ENCODE measurements at places on chromosomes 1 and 21.

GRCh38 chr1:160366731-160367515, at the start of gene NHLH1:
TSS of gene NHLH1 (plus strand) at chr1:160367071. CDS start at chr1:160370732, 3,661 bp downstream.
- DNase-seq, result no peak

GRCh38 chr1:87148661-87149060, 180.0 kb upstream of the LMO4 start:
- no peak for DNase-seq

DNA sequence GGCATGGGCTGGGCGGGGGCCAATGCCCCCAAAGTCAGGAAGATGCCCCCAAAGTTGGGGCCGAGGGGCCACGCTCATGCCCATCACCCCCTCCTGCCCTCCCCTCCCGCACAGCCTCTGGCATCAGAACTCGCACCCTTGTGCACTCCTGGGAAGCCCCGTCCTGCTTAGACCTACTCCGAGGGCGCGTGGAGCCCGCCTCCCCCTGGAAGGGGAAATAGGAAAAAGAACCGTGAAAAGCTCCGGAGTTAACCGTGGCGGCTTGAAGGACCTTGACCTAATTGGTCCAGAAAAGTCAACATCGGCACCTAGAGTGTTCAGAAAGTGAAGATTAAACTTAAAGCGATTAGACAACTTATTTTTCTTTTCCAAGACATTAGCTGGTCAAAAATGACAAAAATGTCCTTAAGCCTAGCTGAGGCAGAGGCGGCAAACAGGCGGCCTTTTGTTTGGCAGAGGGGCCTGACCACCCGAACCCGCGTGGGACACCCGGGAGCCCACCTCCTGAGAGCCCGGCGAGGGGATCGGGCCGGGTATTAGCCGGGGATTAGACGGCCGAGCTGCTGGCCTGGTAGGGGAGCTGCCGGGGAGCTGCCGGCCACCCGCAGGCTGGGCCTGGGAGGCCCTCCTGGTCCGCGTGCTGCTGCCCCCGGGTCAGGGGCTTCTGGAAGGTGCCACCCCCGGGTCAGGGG, 65.5 kb downstream of the PRDM16 start:
- DNase-seq, result no peak

- DNase-seq, result no peak
Observed at GRCh38 chr1:97207868-97208267, 486.3 kb downstream of the PTBP2 start.

DNA sequence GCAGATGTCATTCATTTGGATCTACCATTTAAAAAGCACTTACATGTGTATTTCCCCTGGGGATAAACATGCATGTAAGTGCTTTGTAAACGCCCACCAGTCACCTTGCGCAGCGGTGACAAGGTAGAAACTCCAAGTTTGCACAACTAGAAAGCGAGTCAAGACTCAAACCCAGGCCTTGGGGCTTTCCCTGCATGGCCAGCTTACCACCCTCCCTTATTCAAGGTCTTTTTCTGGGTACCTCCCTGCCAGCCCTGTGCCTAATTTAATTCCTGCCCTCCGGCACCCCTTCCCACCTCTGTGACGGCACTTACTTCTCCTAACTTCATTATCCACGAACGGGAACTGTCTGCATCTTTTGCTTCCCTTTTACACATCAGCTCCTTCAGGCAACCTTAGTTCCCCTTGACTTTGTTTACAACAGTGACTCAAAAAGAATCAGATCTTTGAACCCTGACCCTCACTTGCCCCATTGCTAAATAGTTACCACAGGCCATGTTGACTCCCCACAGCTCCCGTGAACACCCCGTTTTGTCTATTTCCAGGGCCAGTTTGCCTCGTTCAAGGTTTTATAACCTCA, 138.3 kb upstream of the ETS2 start:
- DNase-seq, result no peak

GRCh38 chr21:42905195-42905594, 12.1 kb downstream of the NDUFV3 start:
- no peak for DNase-seq

GRCh38 chr1:75475696-75476095, 135.2 kb downstream of the SLC44A5 start:
- no peak for DNase-seq

GRCh38 chr1:62494137-62494536, 57.3 kb downstream of the USP1 start:
- no peak for DNase-seq

- DNase-seq, result no peak
Observed at GRCh38 chr1:214445831-214446614, 105.4 kb downstream of the PTPN14 start.

GRCh38 chr1:179127163-179127895, 45.5 kb downstream of the TOR3A start:
- no peak for DNase-seq

GRCh38 chr1:220235462-220235861, 36.8 kb downstream of the RAB3GAP2 start:
- DNase-seq, result no peak

DNA sequence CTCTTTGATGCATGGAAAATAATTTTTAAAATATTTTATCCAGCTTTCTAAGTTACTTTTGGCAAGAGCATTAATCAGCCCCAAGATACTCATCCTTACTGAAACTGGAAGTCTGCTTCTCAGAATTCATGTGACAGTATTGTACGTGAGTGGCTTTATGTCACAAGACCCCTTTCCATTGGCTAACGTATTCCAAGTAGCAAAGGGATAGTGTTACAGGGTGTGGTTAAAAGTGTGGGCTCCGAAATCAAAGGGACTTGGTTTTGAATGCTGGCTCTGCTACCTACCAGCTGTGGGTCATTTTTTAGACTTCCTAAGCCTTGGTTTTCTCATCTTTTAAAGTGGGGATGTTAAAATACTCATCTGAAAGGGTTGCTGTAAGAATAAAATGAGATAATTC, 91.7 kb downstream of the RHOU start:
- DNase-seq, result no peak

GRCh38 chr1:208190784-208191183, 53.4 kb downstream of the PLXNA2 start:
- DNase-seq, result no peak

GRCh38 chr1:205543351-205544301, 39.2 kb downstream of the CDK18 start:
- peak; percentile 36 for DNase-seq

DNA sequence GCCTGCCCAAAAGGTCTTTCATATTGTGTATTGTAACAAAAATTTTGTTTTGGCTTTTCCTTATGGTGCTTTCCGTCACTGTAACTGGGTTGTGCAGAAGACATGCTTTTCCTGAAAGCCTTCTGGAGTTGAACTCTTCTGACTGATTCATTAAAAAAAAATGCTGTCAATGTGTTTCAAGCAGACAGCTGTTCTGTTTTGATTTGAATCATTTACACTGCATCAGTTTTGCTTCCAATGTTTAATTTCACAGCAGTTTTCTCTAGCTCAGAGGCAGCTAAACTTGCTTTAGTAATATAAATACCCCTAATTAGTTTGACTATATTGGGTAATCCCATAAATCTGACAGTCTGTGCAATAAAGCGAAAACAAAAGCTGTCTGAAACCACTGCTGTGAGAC, 7.9 kb downstream of the UTP11 start:
- DNase-seq, result no peak

- DNase-seq, result no peak
Observed at GRCh38 chr1:184800876-184801275, 46.2 kb upstream of the EDEM3 start.

DNA sequence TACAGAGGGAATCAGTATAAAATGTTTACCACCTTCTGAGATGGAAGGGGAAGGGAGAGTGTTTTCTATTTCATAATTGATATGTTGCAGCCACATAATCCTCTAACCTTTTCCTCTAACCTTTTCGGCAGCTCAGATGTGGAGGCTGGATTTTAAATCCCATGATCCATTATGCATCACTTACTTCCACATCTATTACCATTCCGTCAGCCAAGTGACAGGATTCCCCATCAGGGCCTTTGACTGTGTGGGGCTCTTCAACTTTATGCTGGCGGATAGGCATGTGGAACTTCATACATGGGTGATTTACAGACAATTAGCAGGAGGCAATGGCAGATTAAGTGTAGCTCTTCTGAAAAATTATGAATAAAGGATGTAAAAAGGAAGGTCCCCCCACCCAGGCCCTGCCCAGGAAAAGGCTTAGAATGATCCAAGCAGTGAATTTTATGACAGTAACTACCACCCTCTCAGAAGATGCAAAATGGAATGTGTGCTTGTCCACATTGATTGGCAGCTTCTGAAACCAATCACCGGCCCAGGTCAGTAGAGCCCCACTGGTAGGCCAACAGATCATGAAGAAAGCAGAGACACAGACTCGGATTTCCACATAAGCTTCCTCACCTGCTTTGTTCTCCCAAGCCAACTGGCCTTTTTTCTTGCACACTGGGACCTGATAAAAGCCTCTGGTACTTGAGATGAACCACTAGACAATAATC, 147.0 kb downstream of the ST6GALNAC5 start:
- DNase-seq, result no peak

GRCh38 chr1:96145492-96145891, 576.1 kb upstream of the PTBP2 start:
- no peak for DNase-seq

DNA sequence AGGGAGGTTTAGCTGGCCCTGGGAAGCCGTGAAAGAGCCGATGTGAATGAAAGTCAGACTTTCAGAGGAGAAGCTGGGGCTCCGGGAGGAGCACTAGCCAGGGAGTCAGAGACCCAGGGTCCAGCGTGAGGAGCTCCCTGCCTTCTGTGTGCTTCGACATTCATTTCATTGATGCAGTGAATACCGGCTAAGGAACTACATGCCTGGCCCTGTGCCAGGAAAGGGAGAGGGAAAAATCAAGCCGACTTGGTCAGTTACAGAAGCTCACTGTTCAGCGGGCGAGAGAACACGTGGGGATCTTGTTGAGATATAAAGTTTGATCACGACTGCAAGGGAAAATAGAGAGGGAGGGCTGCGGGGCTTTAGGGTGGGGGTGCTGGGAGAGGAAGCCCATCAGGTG, 76.7 kb upstream of the RUNX3 start:
- DNase-seq, result no peak

DNA sequence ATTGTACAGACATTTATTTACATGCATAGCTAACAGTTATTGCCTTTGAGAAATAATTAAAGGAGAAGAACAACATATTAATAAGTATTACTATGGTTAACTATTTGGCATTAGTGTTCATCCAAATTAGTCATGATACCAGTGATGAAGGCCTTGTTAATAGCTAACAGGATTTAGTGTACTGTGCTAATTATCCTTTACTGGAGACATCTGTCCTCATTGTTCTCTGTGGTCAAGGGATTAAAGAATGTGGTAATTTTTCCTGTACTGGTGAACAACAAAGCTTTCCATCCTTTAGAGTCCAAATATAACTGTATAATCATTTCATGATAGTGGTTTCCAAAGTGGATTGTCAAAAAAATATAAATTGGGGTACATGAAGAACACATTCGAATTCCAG, 103.9 kb downstream of the ADGRL4 start:
- DNase-seq, result no peak

- DNase-seq, result no peak
Observed at GRCh38 chr1:153795330-153795837, 20.2 kb downstream of the SLC27A3 start.

GRCh38 chr1:39573097-39573465, 3.5 kb downstream of the PABPC4 start:
- no peak for DNase-seq

GRCh38 chr1:29391362-29391880, 155.1 kb downstream of the PTPRU start:
- DNase-seq, result no peak

DNA sequence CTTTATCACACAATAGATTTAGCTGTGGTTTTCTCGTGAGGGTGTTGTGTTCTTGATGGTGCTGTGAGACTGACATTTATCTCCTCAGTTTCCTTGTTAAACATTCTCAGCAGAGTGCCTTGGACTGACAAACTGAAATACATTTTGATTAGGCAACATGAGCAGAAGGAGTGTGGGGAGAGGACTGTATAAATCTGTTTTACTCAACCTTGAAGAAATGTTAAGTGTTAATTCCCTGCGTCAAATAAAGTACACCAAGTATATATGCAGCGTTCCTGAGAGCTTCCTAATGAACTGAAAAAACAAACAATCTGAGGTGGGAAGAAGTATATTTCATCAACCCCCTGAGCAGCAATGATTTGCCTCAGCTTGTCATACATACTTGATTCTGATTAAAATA, 540.3 kb upstream of the B3GALT2 start:
- DNase-seq, result no peak

DNA sequence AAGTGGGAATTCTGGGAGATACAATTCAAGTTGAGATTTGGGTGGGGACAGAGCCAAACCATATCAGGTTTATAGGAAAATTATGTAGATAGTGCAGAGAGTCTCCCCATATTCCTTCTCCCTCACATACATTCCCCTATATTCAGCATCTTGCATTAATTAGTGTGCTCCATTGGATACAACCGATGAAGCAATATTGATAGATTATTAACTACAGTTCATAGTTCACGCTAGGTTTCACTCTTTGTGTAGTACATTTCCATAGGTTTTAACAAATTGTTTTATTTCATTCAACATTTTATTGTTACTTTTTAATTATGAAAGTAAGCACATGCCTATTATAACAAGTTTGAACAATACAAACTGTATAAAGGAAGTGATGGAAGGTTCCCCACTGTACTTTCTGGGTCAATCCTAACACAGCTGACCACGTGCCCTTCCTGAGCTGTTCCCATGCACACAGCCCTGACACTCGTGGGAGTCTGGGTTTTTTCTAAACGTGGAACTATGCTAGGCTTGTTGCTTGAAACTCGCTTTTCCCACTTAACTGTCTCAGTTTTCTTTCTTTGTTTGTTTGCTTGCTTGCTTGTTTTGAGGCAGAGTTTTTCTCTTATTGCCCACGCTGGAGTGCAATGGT, 116.8 kb upstream of the TMPRSS2 start:
- DNase-seq, result no peak

DNA sequence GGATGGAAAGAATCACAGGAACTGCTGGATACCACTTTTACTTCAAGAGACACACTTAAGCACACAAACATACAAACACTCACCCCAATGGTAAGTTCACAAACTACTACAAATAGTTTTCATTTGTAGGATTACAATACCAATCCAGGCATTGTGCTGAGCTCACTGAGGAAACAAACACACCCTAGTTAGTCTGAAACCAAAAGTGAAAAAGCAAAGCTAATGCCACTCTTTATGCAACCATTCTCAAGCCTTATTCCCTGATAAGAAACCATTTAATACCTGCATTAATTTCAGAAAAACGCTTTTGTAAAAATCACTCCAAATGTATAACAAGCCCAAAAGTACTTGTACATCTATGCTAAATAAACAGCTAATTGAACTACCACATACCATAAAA, 38.3 kb downstream of the RNF115 start:
- DNase-seq, result no peak

- DNase-seq, result no peak
Observed at GRCh38 chr1:157124855-157125254, 13.3 kb downstream of the ETV3 start.

GRCh38 chr1:83990734-83991133, 8.2 kb downstream of the TTLL7 start:
- no peak for DNase-seq

GRCh38 chr1:110540891-110541685, 22.1 kb upstream of the KCNA10 start:
- DNase-seq, result no peak

GRCh38 chr1:39681294-39681693, 9.4 kb upstream of the NT5C1A start:
- no peak for DNase-seq

Measured in activated naive CD8-positive, alpha-beta T cell treated with anti-CD3 and anti-CD28 coated beads for 36 hours (primary cell).